ENCODE measurements at places on chromosomes 6 and 20.

- no peak for DNase-seq
These were observed 107.6 kb downstream of the JAG1 start for GRCh38 chr20:10565922-10566897.

DNA sequence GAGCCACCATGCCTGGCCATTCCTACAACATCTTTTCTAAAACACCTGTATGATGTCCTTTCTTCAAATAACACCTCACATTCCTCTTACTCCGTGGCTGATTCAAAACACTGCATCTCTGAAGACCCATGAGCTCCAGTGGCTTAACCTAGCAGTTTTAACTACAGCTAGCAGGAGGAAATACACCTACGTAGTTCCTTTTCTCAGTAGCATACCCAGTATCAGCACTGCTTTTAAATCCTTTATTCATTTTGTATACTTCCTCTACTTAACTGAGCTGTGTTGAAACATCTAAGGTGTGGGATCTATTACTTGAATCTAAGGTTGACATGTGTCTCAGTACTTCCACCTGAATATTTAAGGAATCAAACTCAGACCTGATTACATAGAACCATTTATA, 113.6 kb upstream of the CCDC28A start:
- DNase-seq, result no peak

GRCh38 chr6:131682442-131682841, 18.8 kb downstream of the OR2A4 start:
- no peak for DNase-seq

- DNase-seq, result no peak
These were observed 9.9 kb downstream of the AKIRIN2 start for GRCh38 chr6:87692086-87692485.

- no peak for DNase-seq
These were observed 2.9 kb upstream of the TRMT11 start for GRCh38 chr6:125983246-125983945.

GRCh38 chr6:24227556-24227955, 101.5 kb downstream of the NRSN1 start:
- no peak for DNase-seq

GRCh38 chr20:17568972-17569521, 828 bp upstream of the DSTN start:
- DNase-seq, result no peak

DNA sequence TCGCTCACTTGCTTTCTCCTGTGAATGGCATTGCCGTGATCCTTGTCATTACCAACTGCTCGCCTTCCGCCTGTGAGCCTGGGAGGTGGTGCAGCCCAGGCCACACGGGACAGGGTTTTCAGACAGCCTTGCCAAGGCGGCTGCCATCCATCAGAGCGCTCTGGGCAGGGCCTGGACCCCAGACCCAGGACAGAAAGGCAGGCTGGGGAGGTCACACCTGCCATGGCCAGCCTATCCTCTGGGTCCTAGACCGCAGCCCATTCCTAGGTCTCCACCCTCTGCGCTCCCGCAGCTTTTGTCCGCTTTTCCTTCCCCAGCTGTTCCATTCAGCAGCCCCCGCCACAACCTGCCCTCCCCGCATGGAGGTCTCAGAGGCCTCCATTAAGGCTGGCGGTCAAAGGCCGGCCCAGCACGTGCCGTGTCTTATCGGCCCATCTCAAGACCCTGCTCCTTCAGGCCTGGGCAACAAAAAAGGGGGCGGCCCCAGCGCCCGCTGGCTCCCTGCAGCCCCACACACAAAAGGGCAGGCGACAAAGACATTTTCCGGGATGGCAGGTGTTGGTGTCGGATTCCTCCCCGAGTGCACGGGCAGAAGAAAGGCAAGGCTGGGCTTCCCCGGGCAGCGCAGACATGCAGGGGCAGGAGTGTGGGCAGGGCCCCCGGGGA, 28.1 kb downstream of the INSM1 start:
- DNase-seq, result no peak

DNA sequence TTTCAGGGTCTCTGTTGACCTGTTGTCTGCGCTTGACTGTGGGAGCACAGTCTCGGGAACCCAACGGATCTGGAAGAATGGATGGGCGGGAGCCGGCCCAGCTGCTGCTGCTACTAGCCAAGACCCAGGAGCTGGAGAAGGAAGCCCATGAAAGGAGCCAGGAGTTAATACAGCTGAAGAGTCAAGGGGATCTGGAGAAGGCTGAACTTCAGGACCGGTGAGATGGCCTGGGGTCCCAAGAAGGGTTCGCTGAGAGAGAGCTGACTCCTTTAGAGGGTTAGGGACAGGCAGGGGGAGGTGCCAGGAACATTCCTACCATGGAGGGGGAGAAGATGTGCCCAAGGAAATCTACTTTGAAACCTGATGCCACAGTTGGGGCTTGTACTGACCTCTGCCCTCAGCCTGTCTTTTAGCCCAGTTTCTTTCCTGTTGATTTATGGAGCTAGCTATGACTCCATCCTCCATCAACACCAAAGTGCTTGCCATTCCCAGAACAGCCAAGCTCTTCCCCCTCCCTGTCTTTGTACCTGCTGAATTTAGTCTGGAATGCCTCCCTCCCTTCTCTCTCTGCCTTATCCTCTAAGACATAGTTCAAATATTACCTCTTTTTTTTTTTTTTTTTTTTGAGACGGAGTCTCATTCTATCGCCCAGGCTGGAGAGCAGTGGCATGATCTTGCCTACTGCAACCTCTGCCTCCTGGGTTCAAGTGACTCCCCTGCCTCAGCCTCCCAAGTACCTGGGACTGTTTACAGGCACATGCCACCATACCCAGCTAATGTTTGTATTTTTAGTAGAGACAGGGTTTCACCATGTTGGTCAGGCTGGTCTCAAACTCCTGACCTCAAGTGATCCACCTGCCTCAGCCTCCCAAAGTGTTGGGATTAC, 12.2 kb downstream of the CEP250 start:
- no peak for DNase-seq

DNA sequence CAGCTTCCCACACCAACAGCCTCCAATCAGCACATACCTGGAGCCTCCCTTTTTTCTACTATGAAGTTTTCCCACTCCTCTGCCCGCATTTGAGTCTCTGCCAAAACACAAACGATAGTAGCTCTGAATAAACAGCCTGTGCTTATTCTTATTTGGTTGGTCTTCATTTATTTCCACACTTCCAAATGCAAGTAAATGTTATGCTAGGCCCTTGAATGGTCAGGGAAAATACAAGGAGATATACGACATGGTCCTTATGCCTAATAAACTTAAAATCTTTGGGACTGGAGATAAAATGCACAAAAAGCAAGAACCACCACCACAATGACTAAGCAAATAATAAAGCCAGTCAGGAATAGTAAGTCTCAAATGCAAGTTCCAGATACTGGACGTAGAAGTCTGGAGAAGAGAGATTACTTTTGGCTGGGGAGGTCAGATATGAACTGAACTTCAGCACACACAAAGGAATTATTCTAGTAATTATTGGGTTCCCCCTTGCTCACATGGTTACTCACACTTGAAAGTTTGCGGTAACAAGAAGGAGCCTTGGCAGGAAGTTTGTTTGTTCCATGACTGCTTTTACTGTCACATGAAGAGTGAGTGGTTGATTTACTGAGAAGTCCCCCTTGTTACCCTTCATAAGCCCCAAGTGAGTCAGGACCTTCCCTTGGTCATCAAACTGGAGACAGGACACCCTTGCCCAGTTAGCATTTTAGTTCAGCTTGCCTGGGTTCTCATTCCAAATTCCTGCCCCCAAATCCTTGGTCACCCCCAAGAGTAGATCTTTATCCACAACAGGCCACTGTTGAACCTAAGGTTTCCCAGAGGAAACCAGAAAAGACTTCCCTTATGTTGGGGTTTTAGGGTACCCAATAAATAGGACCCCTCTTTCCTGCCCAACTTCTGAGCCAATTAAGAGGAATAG, 511.2 kb upstream of the JARID2 start:
- DNase-seq, result no peak

GRCh38 chr20:641516-641875, 11.5 kb downstream of the SRXN1 start:
- DNase-seq, result no peak

GRCh38 chr6:109524129-109524528, 41.1 kb upstream of the ZBTB24 start:
- no peak for DNase-seq

DNA sequence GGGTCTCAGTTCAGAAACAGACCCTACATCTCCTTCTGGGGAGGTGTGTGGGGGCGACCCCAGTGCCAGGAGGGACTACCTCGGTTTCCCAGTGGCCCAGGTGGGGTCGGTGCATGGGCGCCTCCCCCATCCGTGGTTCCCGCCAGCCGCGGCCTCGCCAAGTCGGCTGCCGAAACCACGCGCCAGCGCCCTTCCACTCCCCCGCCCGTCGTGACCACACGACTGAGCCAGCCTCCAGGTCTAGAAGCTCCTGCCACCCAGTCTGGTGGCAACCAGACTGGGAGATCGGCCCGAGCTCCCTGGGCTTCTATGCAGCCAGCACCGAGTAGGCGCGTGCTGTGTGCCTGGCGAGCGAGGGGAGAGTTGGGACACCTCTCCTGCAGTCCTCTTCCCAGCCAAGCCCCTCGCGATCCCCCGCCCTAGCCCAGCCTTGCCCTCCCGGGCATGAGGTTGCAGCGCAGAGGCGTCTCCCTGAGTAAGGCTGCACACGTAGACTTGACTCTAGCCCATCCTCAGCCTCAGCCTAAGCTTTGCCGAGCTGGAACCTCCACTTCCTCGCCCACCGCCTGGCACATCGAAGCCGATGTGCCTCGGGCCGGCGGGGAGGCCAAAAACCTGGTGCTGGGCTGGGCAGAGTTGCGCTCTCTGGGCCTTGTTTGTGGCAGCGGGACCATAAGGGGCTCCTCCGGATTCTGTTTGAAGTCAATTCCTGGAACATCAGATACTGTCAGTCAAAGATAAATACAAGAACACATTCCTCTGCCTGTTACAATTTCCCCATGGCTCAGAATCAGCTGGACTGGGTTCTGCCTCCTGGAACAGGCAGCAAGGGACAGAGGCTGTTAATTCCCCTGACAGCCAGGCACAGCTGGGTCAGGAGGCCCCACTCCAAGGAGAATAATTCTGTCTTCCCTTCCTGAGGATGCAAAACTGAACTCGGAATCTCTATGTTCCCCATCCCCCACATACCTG, 1.5 kb upstream of the CPNE5 start:
- DNase-seq, result peak; percentile 13

DNA sequence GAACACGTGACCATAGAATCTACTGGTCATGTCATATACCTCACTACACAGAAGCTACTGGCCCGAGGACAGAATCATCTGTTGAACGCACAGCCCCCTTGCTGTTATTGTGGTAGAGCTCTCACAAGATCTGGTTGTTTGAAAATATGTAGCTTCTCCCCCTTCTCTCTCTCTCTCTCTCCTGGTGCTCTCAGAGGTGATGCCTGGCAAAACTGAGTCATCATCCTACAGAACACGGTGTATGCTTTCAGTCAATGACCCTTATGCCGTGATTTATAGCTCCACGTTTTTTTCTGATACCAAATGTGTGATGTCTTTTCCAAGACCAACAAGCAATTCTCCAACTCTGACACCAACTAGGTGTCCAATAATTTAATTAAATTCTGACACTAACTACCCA, 13.0 kb upstream of the RBM24 start:
- no peak for DNase-seq

All from T-helper 1 cell (primary cell).